ENCODE measurements at places on chromosomes 12 and 14. TPM values are rescaled to one million over a fixed set of nuclear protein-coding genes. Genes with fewer than 3 reads are reported as not detected.

Gene RASSF8
- 50.5 TPM for total RNA-seq

Gene RAD51AP1
- 48.2 TPM for total RNA-seq

Gene LMBR1L
- total RNA-seq, result 101 TPM

Gene TMEM120B
- 14.1 TPM for total RNA-seq

Gene DGKA
- total RNA-seq, result 17.1 TPM

Gene AACS
- 32.2 TPM for total RNA-seq

Gene KRT82
- not detected for total RNA-seq

Gene CISTR
- total RNA-seq, result not detected

Gene SPX
- total RNA-seq, result 0.19 TPM

Gene ESRRB
- total RNA-seq, result 0.77 TPM

Gene MGST1
- total RNA-seq, result 303 TPM

Gene RNASE9
- not detected for total RNA-seq

Gene ERBB3
- 144 TPM for total RNA-seq

Gene PSMB11
- total RNA-seq, result not detected

Gene SAMD15
- 7.8 TPM for total RNA-seq

Gene STON2
- total RNA-seq, result 24.0 TPM

Gene ANKRD52
- total RNA-seq, result 61.4 TPM

Gene DAO
- total RNA-seq, result not detected

Gene DNAI7
- total RNA-seq, result 0.37 TPM

Gene ERH
- 488 TPM for total RNA-seq

Gene FMNL3
- 38.9 TPM for total RNA-seq

Gene NID2
- total RNA-seq, result 42.5 TPM

Gene FOXM1
- 147 TPM for total RNA-seq

Gene AP5M1
- total RNA-seq, result 37.5 TPM

Gene SMCO2
- total RNA-seq, result not detected

Gene CDH24
- total RNA-seq, result 33.7 TPM

Gene DENND5B
- 33.9 TPM for total RNA-seq

Gene CCDC175
- 0.19 TPM for total RNA-seq

Gene IGF1
- not detected for total RNA-seq
